HFFc6 (cell line): ENCODE measurements at places on chromosomes 12 and 14. TPM values are rescaled to one million over a fixed set of nuclear protein-coding genes. Genes with fewer than 3 reads are reported as not detected.

The TAS2R7 gene
- not detected in 3 replicates for total RNA-seq

The ENDOU gene
- total RNA-seq = 0.10 TPM in 1 of 2 replicates, not detected in the other

The EIF2S3B gene
- 0.46 to 0.75 TPM (median 0.56 TPM) in 3 replicates for total RNA-seq

The OASL gene
- not detected in 2 replicates for total RNA-seq

- no peaks in the 10 kb centered on the region for H3K4me1 ChIP-seq
- H3K36me3 ChIP-seq = no peaks in the 10 kb centered on the region
- no peak overlapping the region for H3K27ac ChIP-seq
- DNase-seq = no peak
- H3K27me3 ChIP-seq = no peaks in the 10 kb centered on the region; the same call in 1 of the 2 replicates
- no peak overlapping the region for H3K4me3 ChIP-seq
Observed at GRCh38 chr12:21618566-21618965, 13.9 kb upstream of the GYS2 start.

- H3K27ac ChIP-seq = peak overlapping the region; percentile 97
- H3K4me1 ChIP-seq = peaks cover 75% of the 10 kb centered on the region
- peak; percentile 14 for DNase-seq
- H3K4me3 ChIP-seq = peak overlapping the region; percentile 93
- peaks cover 5% of the 10 kb centered on the region; the same call in 1 of the 2 replicates for H3K36me3 ChIP-seq
Observed at GRCh38 chr14:73457041-73457923, 1.1 kb downstream of the NUMB start.

DNA sequence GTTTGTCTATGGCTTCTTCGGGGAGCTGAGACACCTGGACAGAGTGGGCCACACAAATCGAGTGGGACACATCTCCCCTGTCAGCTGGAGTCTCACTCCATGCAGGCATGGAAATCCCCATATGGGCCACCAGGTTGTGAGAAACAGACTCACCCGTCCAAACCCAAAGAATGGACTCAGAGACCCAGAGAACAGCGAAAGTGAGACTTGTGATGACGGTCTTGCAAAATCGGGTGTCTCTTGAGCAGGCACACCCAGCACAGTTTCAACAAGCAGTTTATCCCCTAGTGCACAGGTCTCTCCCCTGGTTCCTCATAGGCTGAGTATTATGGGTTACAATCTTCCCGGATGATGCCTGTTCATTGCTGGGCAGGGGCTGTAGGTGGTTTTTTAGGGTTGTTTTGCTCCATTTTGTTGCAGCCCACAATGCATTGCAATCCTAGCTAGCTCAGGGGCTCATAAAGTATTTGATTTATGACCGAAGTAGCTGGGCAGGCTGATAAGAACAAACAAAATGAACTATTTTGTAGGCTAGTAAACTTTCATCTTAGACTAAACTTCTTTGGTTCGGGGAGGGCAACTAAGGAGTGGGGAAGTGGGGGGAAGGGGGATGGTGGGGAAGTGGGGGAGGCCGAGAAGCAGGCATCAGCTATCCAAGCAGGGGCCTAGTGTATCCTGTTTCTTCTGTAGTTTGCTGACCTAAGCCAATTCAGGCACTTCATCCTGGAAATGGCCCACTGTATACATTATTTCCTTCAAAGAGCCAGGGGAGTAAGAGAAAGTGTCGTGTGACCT lies 45.3 kb downstream of the IQSEC3 start:
- H3K27ac ChIP-seq = no peak overlapping the region
- no peak for DNase-seq
- peaks cover 8% of the 10 kb centered on the region for H3K4me1 ChIP-seq
- no peaks in the 10 kb centered on the region for H3K36me3 ChIP-seq
- no peak overlapping the region for H3K4me3 ChIP-seq

The PSMA3 gene
- 161 to 190 TPM (median 179 TPM) in 3 replicates for total RNA-seq

DNA sequence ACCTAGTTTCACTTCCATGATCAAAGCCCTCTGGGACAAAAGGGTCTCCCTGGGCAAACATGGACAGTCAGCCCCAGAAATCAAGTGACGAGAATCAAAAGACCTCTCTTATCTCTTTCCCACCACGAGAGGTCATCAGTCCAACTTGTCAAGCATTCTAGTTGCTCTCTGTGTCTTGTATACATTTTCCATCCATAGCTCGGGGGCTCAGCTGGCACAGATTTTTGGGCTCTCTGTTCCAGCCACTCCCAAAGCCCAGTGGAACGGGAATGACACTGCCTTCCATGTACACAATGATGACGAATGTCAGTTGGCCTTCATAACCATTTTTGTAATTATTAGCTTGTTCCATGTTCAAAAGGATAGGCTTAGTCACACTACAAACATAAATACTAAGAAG lies 29.7 kb downstream of the NOS1 start:
- H3K4me1 ChIP-seq = no peaks in the 10 kb centered on the region
- peaks cover 4% of the 10 kb centered on the region; the same call in 1 of the 2 replicates for H3K27me3 ChIP-seq
- peaks cover 5% of the 10 kb centered on the region; the same call in 1 of the 2 replicates for H3K36me3 ChIP-seq
- DNase-seq = no peak
- H3K4me3 ChIP-seq = no peak overlapping the region

DNA sequence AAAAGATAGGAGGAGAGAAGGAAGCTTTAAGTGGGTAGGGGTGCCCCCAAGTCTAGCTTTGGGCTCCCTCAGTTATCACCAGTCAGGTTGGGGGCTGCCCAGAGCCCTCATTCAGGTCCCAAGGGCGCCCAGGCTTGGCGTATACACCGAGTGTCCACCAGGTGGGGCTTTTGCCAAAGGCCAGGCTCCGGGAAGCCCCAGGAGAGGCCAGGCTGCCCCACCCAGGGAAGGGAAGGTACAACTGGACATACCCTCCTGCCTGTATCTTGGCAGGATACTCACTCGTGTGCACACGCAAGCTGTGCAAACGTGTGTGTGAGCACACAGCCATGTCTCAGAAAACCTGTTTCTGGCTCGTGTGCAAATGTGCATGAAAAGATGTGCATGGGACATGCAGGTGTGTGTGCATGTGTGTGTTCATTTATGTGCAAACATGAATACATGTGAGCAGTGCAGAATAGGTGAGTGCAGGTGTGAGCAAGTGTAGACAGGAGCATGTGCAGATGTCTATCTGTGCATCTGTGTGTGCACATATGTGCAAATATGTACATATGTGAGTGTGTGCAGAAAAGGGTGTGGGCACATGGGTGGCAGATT lies 103.9 kb upstream of the MYL2 start:
- H3K27me3 ChIP-seq = peaks cover 37% of the 10 kb centered on the region
- no peak overlapping the region for H3K4me3 ChIP-seq
- no peaks in the 10 kb centered on the region for H3K36me3 ChIP-seq

- H3K36me3 ChIP-seq = peaks cover 36% of the 10 kb centered on the region
- no peak overlapping the region for H3K4me3 ChIP-seq
- peaks cover 14% of the 10 kb centered on the region for H3K4me1 ChIP-seq
- DNase-seq = no peak
Observed at GRCh38 chr12:119705182-119705581, 37.2 kb downstream of the PRKAB1 start.

DNA sequence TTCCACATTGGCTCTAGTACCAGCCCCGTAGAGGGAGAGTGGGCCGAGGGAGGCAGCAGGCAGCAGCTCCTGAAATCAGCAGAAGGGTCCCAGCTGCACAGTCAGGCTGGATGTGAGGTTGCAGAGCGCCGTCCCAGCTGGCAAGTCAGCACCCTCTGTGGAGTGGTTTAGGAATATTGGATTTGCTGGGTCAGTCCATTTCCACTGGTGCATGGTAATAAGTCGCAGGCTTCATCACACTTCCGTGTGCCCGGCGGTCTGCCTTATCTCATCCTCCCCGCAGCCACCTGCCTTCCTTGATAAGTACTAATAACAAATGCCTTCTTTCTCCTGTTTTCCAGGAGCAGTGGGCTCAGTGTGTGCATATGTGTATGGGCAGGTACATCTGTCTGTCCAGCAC lies 112.9 kb downstream of the TSPAN9 start:
- no peak overlapping the region for H3K27ac ChIP-seq
- peaks cover 4% of the 10 kb centered on the region for H3K27me3 ChIP-seq
- no peaks in the 10 kb centered on the region for H3K36me3 ChIP-seq
- no peak for DNase-seq

DNA sequence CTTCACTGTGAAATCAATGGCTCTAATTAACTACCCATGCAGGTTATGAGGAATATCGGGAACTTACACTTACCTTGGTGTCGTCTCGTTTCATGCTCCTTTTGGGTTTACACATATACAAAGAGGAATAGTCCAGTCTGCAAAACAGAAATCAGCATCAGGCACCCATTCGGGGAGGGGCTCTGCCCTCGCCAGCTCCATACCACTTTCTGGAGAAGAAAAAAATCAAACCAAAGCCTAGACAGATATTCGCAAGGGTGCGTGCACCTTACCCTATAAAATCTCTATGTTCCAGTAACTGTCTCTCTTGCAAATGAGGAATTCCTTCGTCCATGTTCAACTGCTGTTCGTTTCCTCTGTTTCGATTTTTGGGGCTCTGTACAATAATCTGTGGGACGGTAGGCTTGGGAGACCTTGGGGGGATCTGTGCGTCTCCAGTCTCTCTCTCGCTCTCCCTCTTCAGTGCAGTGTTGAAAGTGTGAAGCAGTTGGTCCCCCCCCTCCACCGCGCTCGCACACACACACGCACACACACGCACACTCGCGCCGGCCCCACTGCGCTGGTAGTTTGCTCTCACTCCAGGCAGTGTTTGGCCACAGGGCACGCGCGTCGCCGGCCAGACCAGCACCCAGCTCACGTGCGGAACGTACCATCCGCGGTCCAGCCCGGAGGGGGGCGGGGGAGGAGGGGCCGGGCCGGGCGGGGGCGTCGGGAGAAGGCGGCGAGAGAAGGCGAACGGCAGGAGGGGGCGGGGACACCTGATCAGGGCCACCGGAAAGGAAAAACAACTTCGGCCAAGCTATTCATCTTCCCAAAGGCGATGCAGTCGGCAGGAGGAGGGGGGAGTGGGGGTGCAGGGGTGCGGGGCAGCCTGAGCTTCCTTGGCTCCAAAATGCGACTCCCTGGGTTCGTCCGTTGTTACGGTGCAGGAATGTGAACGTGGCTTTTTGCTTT lies at the start of gene BHLHE41:
TSS of gene BHLHE41 (minus strand) at position 592 of the 954 bp plus-strand sequence. CDS start at position 334, 258 bp downstream.
- H3K4me1 ChIP-seq = peaks cover 61% of the 10 kb centered on the region
- peak; percentile 62 for DNase-seq
- no peaks in the 10 kb centered on the region for H3K36me3 ChIP-seq
- peak within 1 kb of the TSS; percentile 98 for H3K4me3 ChIP-seq
- no peaks in the 10 kb centered on the region; the same call in 1 of the 2 replicates for H3K27me3 ChIP-seq
- peak within 1 kb of the TSS; percentile 99 for H3K27ac ChIP-seq

The SDS gene
- total RNA-seq = not detected in 3 replicates

DNA sequence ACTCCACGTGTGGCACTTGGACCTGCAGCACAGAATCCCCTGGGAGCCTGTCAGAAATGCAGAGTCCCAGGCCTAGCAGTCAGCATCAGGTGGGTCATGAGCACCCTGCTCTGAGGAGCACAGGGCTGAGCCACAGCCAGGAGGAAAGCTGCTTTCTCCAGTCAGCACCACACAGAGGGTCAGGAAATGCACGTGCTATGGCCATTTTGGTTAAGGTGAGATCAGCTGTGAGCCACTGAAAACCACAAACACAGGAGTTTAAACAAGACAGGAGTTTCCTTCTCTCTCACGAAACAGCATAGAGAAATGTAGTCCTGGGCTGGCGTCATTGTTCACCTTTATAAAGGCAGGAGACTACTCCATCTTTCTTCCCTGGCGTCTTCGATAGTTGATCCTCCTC lies 204.5 kb upstream of the SFSWAP start:
- no peak overlapping the region for H3K4me3 ChIP-seq
- H3K36me3 ChIP-seq = peaks cover 6% of the 10 kb centered on the region; the same call in 1 of the 2 replicates
- H3K27me3 ChIP-seq = peaks cover 5% of the 10 kb centered on the region
- H3K4me1 ChIP-seq = no peaks in the 10 kb centered on the region
- H3K27ac ChIP-seq = no peak overlapping the region

DNA sequence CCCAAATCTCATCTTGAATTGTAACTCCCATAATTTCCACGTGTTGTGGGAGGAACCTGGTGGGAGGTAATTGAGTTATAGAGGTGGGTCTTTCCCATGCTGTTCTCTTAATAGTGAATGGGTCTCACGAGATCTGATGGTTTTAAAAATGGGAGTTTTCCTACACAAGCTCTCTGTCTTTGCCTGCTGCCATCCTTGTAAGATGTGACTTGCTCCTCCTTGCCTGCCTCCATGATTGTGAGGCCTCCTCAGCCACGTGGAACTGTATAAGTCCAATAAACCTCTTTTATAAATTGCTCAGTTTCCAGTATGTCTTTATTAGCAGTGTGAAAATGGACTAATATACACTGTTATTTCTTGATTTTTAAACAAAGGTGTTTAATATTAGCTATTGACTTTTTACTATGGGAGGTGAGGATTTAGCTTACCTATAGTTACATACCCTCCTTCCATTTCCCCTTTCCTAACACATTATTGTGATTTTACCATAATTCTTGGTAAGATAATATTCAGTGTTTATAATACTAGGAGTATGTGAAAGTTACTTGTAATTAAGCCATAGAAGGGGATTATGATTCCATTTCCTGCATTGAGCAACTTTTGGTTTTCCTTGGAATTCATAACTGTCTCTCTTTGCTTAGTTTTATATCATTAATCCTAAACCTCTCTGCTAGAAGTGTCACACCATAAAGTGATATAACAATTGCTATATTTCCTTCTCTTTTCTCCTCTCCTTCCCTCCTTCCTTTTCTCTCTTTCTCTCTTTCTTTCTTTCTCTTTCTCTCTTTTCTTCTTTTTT lies 151.0 kb upstream of the KRAS start:
- H3K27ac ChIP-seq = no peak overlapping the region
- peaks cover 12% of the 10 kb centered on the region for H3K27me3 ChIP-seq
- H3K4me1 ChIP-seq = no peaks in the 10 kb centered on the region

DNA sequence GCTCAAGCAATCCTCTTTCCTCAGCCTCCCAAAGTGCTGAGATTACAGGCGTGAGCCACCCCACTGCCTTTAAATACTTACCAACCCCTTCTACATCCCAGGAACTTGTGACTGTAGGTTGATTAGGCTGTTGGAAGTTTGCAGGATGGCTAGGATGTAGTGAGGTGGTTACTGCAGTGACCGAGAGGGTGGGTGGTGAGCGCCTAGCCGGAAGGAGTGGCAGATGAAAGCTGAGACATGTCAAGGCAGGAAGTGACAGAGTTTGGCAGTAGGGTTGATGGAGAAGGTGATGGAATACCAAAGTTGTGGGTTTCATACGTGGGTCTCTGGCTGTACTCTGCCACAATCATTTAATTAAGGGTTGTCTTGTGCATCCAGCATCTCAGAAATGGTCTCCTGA lies 13.5 kb downstream of the B4GALNT3 start:
- peaks cover 19% of the 10 kb centered on the region for H3K4me1 ChIP-seq
- DNase-seq = no peak
- H3K27ac ChIP-seq = no peak overlapping the region
- no peak overlapping the region for H3K4me3 ChIP-seq
- peaks cover 32% of the 10 kb centered on the region for H3K27me3 ChIP-seq

The CCDC175 gene
- total RNA-seq = not detected in 3 replicates

The NKX2-1 gene
- total RNA-seq = not detected in 3 replicates

The NFE2 gene
- 0.18 to 0.28 TPM (median 0.24 TPM) in 3 replicates for total RNA-seq

The AKAP3 gene
- 0.31 and 0.86 TPM in 2 replicates for total RNA-seq

The FAIM2 gene
- total RNA-seq = 0.39 to 1.1 TPM (median 0.54 TPM) in 3 replicates

DNA sequence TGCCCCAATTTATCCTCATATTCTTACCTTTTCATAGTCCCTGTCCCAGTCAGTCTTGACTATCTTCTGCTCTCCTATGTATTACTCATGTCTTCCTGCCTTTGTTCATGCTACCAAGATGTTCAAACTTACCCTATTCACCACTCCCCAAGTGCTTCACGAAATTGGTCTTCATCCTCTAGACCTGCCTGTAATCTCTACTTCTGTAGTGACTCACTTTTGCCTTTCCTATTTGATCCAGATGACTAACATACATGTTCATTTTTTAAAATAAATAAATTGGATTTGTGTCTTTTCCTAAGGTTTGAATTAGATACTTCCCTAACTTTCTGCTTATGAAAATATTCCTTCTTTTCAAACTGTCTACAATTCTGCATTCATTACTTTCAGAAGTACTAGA lies 107.7 kb upstream of the PPM1H start:
- H3K27ac ChIP-seq = no peak overlapping the region
- DNase-seq = peak; percentile 17
- peaks cover 4% of the 10 kb centered on the region; the same call in 1 of the 2 replicates for H3K27me3 ChIP-seq
- H3K4me1 ChIP-seq = peaks cover 10% of the 10 kb centered on the region
- H3K4me3 ChIP-seq = no peak overlapping the region
